CD4-positive, alpha-beta memory T cell (primary cell): ENCODE measurements at places on chromosomes 3 and 15.

DNA sequence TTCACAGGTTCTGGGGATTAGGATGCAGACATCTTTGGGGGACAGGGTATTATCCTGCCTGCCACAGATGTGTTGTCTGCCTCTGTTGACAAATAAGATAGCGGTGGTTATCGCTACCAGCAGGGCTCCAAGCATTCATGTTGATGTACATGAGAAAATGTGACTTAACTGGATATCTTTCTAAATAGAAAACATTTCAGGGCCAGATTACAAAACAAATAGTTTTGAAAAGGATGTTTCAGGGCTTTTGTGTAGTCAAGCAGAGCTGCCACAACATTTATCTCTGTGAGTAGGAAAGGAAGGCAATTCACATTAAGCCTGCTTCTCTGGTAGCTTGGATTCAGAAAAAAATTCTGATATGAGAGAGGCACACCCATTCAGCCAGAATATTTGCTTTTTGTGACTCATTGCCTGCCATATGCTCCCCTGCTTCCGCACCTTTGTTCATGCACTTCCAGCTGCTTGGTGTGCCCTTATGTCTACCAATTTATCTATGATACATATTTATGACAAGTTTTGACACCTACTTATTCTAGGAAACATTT, 22.8 kb downstream of the PLS1 start:
- no peak for DNase-seq

GRCh38 chr3:134067531-134068161, 37.9 kb upstream of the SLCO2A1 start:
- no peak for DNase-seq

- no peak for DNase-seq
Measured at GRCh38 chr15:81312790-81313543, 11.0 kb downstream of the STARD5 start.

GRCh38 chr3:71723452-71724170, 1.6 kb downstream of the EIF4E3 start:
- peak; percentile 81 for DNase-seq

DNA sequence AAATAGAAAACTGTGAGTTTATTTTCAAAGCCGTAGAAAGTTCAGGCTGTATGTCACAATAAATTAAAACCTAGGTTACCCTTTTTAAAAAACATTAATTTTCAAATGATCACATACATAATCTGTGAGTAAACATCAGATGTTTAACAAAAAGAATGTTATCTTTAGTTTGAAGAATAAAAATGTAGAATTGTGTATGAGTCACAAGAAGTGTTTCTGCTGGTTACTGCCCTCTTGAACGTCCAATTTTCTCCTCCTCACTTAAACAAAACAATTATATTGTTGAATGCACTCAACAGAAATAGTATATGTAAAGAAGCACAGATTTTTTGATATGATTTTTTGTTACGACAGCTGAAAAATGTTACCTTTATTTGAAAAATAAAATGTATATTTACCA, 855.1 kb downstream of the ROBO1 start:
- DNase-seq = no peak

DNA sequence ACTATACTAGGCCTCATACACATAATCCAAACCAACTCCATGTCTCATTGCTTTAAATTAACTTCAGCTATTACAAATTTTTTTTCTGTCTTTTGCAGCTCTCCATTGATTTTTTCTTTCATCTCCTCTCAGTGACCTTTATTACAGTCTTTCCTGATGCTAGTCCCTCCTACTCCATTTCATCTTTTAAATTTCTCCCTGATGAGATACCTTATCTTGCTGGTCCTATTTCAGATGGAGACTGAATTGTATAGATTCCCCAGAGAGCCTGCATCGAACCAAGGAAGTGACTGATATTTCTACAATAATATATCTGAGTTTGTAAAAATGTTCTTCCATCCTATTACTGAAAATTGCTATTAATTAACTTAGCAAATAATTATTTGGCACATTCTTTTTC, 45.7 kb upstream of the NEO1 start:
- no peak for DNase-seq

DNA sequence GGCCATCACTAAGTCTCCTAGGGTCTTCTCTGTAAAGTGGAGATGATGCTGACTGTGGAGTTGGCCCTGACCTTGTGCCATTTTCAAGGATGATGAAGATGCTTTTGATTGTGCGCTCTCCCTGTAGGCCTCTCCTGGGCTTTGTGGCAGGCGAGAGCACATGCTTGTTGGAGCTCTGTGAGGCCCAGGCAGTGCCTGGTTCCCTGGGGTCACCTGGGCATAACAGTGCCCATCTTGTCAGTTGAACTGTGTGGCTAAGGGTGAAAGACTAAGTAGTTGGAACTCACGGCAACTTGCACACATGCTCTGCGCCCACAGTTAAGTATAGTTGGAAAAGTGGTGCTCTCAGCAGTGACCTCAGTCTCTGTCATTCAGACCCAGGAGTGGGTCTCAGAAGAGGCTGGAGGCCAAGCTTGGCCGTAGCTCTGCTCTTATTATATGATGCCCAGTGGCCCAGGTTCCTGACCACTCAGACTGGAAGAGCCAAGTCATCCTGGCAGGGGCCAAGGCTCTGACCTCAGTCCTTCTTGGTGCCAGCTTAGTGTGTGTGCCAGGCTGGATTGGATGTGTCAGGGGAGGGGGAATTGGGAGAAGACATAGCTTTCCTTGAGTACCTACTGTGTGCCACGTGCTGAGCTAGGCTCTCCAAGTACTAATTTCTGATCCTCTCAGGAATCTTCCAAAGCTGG, 154.6 kb downstream of the EEFSEC start:
- no peak for DNase-seq

GRCh38 chr3:64203216-64203615, 22.1 kb downstream of the PRICKLE2 start:
- DNase-seq = no peak

GRCh38 chr15:47717036-47717612, at the start of gene SEMA6D:
Gene SEMA6D (plus strand): TSS chr15:47717505. CDS start chr15:47759799, 42,294 bp downstream.
- no peak for DNase-seq

- DNase-seq = no peak
Measured at GRCh38 chr3:129947538-129948240, 26.8 kb upstream of the TRH start.

DNA sequence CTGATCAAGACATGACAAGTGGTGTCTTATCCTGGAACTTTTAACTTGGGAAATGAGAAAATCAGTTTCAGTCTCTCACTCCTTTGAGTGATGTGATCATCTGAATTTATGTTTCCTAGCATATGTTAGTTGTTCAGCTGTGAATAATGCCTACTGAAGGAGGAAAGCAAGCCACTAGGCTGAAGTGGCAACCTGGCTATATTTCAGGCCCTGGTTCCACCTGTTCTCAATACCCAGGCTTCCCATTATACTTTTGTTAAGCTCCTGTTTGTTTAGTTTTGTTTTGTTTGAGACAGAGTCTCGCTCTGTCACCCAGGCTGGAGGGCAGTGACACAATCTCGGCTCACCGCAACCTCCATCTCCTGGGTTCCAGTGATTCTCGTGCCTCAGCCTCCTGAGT, 243.8 kb downstream of the ALCAM start:
- no peak for DNase-seq

GRCh38 chr3:184908859-184909258, 96.9 kb downstream of the VPS8 start:
- DNase-seq = no peak
